Mammary epithelial cell (primary cell): ENCODE measurements at places on chromosomes 1 and 21. TPM values are rescaled to one million over a fixed set of nuclear protein-coding genes. Genes with fewer than 3 reads are reported as not detected.

The FAM229A gene
- total RNA-seq = 6.4 and 9.1 TPM in 2 replicates

The RPE65 gene
- not detected in 2 replicates for total RNA-seq

The ROR1 gene
- 21.8 TPM for total RNA-seq

The ACTN2 gene
- 0.17 TPM for total RNA-seq

The ABCA4 gene
- total RNA-seq = 1.7 TPM

The MAN1C1 gene
- total RNA-seq = 0.07 and 0.08 TPM in 2 replicates

The FMO2 gene
- not detected in 2 replicates for total RNA-seq

The SOAT1 gene
- 22.3 TPM for total RNA-seq

The KCNJ9 gene
- not detected for total RNA-seq

The SLC35A3 gene
- 46.2 TPM for total RNA-seq

The LELP1 gene
- not detected for total RNA-seq
